Activated naive CD4-positive, alpha-beta T cell treated with anti-CD3 and anti-CD28 coated beads, Interleukin-2, amount 10 ng/mL, durations not matched to agents 7 days and 5 days (primary cell): ENCODE measurements at places on chromosomes 3 and 15.

GRCh38 chr3:39019299-39019698 is 32.4 kb downstream of the SCN11A start:
- no peaks in the 10 kb centered on the region for H3K36me3 ChIP-seq
- no peak for DNase-seq
- H3K27ac ChIP-seq: no peak overlapping the region
- peaks cover 26% of the 10 kb centered on the region for H3K27me3 ChIP-seq

GRCh38 chr3:127215714-127216414 is 22.9 kb downstream of the PRR23E start:
- DNase-seq: no peak
- no peak overlapping the region for H3K4me3 ChIP-seq
- no peaks in the 10 kb centered on the region for H3K36me3 ChIP-seq
- peaks cover 4% of the 10 kb centered on the region for H3K27me3 ChIP-seq
- no peak overlapping the region for H3K27ac ChIP-seq

DNA sequence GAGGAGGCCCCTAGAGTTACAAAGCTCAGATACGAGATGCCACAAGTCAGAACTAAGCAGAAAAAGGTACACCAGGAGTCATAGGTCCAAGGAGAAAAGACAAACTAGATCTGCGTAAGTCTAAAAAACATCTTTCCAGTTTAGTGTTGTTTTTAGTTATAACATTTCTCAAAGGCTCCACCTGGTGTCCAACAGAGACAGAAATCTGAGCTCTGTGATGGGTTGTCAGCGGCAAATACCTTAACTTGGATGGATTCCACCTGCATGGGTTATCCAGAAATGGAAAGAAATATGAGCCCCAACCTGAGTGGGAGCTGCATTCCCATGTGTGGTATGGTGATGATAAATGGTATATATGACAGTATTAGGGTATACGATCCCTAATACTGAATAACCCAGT is 238.6 kb upstream of the CHRM5 start:
- no peaks in the 10 kb centered on the region for H3K27me3 ChIP-seq
- no peak for DNase-seq
- no peaks in the 10 kb centered on the region for H3K4me1 ChIP-seq
- H3K4me3 ChIP-seq: no peak overlapping the region
- H3K27ac ChIP-seq: no peak overlapping the region
- H3K36me3 ChIP-seq: no peaks in the 10 kb centered on the region

DNA sequence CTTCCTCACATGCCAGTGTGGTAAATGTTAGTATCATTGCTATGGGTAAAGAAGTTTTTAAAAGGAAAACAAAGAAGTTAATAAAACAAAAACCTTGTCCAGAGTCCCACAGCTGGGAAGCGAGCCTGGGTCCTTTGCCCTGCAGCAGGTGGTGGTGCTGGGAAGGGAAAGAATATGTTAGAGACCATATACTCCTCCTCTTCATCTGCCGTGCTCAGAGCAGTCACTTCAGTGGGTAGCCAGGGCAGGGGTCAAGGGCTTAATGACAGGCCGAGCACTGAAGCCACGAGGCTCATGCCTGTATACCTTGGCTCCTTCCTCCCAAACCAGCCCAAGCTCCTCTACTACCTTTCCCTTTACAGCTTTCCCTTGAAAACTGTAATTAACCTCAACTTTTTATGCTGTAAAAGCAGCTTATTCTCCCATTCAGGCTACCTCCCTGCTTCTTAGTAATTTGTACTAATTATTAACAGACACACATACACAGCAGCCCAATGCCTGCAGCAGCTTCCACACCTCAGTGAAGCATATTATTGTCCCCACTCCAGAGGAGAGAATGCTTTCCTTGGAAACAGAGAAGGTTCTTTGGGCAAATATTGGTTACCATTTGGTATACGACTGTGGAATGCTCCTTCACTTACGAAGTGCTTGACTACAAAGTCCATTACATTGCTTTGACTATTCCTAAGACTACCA is 362.1 kb downstream of the EPHB1 start:
- no peak for DNase-seq
- no peak overlapping the region for H3K4me3 ChIP-seq

- H3K27me3 ChIP-seq: no peaks in the 10 kb centered on the region
- H3K4me3 ChIP-seq: no peak overlapping the region
- no peaks in the 10 kb centered on the region for H3K36me3 ChIP-seq
- peaks cover 3% of the 10 kb centered on the region for H3K4me1 ChIP-seq
These were observed 44.1 kb downstream of the RARB start for GRCh38 chr3:25472153-25472552.

DNA sequence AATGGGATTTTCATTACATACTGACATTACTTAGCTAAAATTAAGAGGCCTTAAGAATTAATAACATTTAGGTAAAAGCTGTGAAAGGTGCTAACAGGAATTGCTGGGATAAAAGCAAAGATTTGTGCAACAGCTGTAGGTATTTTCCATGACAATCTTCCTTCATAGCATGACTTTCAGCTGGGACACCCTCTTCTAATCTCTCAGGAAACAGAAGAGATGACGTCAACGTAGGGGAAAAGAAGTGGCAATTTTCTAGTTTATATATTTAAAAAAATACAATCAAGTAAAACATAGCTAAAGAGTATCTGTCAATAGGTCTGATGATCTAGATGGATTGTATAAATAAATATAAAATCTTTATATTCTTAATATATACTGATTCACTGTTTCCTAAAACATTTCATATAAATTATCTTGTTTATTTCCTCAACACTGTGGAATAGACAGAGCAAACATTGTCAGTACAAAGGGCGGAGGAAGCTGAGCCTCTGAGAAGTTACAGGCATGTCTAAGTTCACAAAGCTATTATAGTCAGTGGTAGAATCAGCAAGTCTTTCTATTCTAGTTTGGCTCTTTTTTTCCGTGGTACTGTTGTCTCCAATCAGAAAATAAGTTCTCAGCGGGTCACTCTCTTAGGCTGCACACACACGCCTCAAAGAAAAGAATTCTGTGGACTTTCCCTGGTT is 217.0 kb downstream of the P3H2 start:
- H3K27ac ChIP-seq: no peak overlapping the region
- no peaks in the 10 kb centered on the region for H3K4me1 ChIP-seq
- no peaks in the 10 kb centered on the region for H3K36me3 ChIP-seq

DNA sequence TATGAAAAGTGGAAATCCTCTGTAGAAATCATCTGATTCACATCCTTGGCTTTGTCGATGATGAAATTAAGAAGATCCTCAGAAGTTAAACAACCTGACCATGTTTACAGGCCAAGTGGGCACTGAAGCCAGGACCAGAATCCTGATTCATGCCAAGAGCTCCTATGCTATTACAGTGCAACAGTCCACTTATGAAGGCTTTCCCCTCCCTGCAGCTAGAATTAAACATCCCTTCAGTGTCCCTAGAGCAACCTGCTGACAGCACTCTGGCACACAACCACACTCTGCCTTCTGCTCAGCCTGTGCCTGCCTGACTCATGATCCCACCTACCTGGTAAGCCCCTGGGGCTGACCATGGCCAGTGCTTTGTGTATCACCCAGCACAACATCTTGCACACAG is 33.8 kb downstream of the TXNRD3 start:
- H3K4me3 ChIP-seq: no peak overlapping the region
- no peaks in the 10 kb centered on the region for H3K36me3 ChIP-seq
- H3K4me1 ChIP-seq: peaks cover 16% of the 10 kb centered on the region
- H3K27me3 ChIP-seq: peaks cover 4% of the 10 kb centered on the region

DNA sequence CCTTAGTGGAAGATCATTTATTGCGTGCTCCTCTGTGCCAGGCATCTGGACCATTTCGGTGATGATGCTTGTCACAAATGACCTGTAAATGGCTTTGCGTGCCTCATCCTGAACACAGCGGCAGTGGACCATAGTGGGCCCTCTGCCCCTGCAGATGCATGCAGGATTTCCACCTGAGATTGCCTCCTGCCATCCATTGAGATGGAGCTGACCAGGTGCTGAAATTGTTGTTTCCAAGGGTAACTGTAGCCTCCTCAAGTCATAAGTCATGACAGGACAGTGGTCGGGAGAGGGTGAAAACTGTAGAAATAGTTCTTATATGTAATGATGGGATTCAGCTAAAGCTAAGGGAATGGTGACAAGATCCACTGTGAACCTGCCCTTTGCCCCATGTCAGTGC is 35.5 kb downstream of the CLSTN2 start:
- no peak overlapping the region for H3K27ac ChIP-seq
- no peaks in the 10 kb centered on the region for H3K4me1 ChIP-seq
- H3K36me3 ChIP-seq: no peaks in the 10 kb centered on the region
- H3K27me3 ChIP-seq: peaks cover 1% of the 10 kb centered on the region

DNA sequence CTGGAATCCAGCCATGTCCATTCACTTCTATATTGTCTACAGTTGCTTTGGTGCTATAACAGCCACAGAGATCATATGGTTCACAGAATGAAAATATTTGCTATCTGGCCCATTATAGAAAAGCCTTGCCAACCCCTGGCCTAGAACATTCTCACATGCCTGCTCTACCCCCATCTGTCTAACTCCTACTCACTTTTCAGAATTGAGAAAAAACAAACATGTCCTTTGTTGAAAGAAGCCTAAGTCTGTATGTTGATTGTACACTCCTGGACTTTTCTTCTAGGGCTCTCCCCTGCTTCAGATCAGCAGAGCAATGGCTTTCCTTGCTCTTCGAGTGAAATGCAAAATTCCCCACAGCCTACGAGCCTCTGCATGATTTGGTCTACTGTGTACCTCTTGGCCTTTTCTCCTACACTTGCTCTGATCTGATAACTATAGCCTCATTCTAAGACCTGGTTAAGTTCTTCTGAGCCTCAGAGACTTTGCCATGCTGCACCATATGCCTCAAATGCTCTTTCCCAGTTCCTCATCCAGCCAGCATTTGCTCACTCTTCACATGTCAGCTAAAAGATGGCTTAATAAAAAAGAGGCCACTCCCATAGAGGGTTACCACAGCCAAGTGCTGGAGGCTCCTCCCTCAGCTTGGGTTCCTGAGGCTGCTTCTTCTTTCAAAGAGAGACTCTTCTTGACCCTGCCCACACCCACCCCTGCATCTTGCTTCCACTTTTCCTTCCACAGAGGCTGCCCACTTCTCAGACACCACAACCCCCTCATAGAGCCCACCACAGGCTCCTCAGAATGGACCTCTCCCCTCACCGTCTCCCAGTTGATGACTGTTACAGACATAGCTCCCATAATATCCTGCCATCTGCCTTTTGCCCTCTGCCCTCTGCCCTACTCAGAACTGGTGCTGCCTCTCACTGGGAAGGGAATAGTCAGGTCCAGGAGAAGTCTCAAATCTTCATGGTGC is 22.9 kb upstream of the DCLK3 start:
- H3K27me3 ChIP-seq: peaks cover 28% of the 10 kb centered on the region
- no peak for DNase-seq
- H3K36me3 ChIP-seq: no peaks in the 10 kb centered on the region
- no peaks in the 10 kb centered on the region for H3K4me1 ChIP-seq
- no peak overlapping the region for H3K27ac ChIP-seq
- H3K4me3 ChIP-seq: no peak overlapping the region

- no peaks in the 10 kb centered on the region for H3K36me3 ChIP-seq
- DNase-seq: peak; percentile 30
- no peaks in the 10 kb centered on the region for H3K4me1 ChIP-seq
These were observed 44.6 kb downstream of the SLC12A1 start for GRCh38 chr15:48250640-48251076.

- no peaks in the 10 kb centered on the region for H3K36me3 ChIP-seq
- no peaks in the 10 kb centered on the region for H3K4me1 ChIP-seq
These were observed 8.8 kb downstream of the NECTIN3 start for GRCh38 chr3:111080413-111080812.

- no peak for DNase-seq
- H3K27me3 ChIP-seq: no peaks in the 10 kb centered on the region
- no peaks in the 10 kb centered on the region for H3K4me1 ChIP-seq
- H3K36me3 ChIP-seq: no peaks in the 10 kb centered on the region
- no peak overlapping the region for H3K27ac ChIP-seq
These were observed 72.7 kb downstream of the GREM1 start for GRCh38 chr15:32790352-32790999.

DNA sequence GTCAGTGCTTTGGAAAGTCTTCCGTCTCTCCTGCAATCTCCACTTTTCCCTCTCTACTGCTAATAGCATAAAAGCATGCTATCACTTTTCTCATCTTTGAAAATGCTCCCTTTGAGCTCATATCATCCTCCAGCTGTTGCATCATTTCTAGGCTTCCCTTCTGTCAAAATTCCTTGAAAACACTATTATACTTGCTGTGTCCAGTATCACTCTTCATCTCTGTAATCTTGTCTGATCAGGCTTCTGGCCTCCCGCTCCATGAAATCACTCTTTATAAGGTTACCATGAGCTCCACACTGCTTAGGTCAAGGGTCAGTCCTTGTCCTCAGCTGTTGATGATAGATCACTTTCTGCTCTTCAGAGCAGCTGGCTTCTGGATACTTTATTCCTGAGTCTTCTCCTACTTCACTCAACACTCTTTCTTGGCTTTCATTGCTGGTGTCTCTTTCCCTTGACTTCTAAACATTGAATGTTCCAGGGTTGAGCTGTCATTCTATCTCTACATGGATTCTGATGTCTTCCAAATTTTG is 50.9 kb upstream of the SPTSSB start:
- H3K27ac ChIP-seq: no peak overlapping the region
- H3K36me3 ChIP-seq: no peaks in the 10 kb centered on the region
- DNase-seq: no peak
- H3K4me3 ChIP-seq: no peak overlapping the region
- peaks cover 21% of the 10 kb centered on the region for H3K27me3 ChIP-seq
- H3K4me1 ChIP-seq: peaks cover 10% of the 10 kb centered on the region

DNA sequence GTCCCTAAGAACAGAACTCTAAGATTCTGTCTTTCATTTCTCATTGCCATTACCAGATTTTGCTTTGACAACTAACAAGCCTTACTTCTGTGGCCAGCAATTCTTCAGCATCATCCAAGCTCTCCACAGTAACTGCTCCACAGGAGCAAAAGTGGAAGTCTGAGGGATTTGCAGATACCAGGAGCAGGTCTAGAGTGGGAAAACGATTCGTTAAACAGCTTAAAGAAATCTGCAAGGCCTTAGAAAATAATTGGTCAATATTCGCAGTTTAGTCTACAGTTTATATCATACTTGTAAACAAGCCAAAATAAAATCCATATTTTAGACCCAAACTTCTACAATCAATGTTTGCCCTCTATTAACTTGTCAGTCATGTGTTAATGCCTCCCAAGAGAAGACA is 24.1 kb downstream of the MYH15 start:
- no peaks in the 10 kb centered on the region for H3K36me3 ChIP-seq
- no peak overlapping the region for H3K27ac ChIP-seq
- no peak for DNase-seq
- H3K27me3 ChIP-seq: no peaks in the 10 kb centered on the region
- H3K4me3 ChIP-seq: no peak overlapping the region
- peaks cover 2% of the 10 kb centered on the region for H3K4me1 ChIP-seq

DNA sequence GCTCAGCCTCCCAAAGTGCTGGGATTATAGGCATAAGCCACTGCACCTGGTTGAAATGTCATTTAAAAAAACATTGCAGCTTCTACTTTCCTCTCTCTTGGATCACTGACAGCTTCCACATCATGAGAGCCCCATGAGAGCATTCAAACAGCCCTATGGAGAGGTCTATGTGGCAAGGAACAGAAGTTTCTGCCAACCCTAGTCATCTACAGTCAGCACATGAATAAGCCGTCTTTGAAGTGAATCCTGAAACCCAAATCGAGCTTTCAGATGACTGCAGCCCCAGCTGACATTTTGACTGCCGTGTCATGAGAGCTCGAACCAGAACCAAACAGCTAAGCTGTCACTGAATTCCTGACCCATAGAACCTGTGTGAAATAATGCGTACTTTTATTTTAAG is 39.8 kb downstream of the CD200R1L start:
- H3K27ac ChIP-seq: no peak overlapping the region
- H3K27me3 ChIP-seq: peaks cover 3% of the 10 kb centered on the region
- DNase-seq: no peak
- H3K36me3 ChIP-seq: no peaks in the 10 kb centered on the region
- peaks cover 15% of the 10 kb centered on the region for H3K4me1 ChIP-seq
- H3K4me3 ChIP-seq: no peak overlapping the region
